ENCODE measurements at places on chromosomes 2 and 18.

DNA sequence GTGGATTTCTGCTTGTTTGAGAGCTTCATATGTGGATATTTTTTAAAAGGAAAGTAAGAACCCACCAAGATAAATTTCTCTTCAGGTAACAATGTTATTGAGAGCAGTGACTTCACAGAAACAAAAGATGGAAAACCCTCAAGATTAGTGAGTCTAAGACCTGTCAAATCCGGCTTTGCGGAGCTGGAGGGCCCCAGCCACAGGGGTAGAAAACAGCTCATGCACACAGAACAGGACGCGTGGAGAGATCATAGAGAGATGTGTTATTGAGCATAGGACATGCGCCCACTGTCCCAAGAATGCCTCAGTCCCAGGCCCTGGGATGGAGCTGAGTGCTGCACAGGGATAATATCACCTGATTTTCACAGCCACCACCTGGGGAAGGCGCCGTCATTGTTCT lies 21.3 kb downstream of the EDAR start:
- DNase-seq: no peak

- DNase-seq: no peak
These were observed 56.7 kb downstream of the LBH start for GRCh38 chr2:30287857-30288513.

GRCh38 chr18:75269124-75269680 lies 58.6 kb downstream of the TSHZ1 start:
- DNase-seq: no peak

GRCh38 chr2:218851286-218851685 lies 8.3 kb upstream of the WNT6 start:
- no peak for DNase-seq

- DNase-seq: no peak
These were observed 550 bp downstream of the MYL12B start for GRCh38 chr18:3262234-3263131.
